CD4-positive, alpha-beta T cell treated with Interleukin-4 for 1 hour (primary cell): ENCODE measurements at places on chromosomes 7 and 10.
A peak's percentile ranks its signal among the peaks of the same experiment; 100 is the strongest.

- DNase-seq, result no peak
Observed at GRCh38 chr10:68560943-68561864, 1.1 kb downstream of the TET1 start.

- no peak for DNase-seq
Observed at GRCh38 chr7:17150018-17150417, 148.4 kb upstream of the AHR start.

GRCh38 chr7:47799524-47799923 lies 148.7 kb downstream of the PKD1L1 start:
- no peak for DNase-seq

- no peak for DNase-seq
Observed at GRCh38 chr7:155984028-155984580, 171.8 kb upstream of the SHH start.

- no peak for DNase-seq
Observed at GRCh38 chr10:98331885-98332284, 63.9 kb upstream of the LOXL4 start.

GRCh38 chr7:38506756-38507155 lies 124.4 kb downstream of the AMPH start:
- no peak for DNase-seq

- DNase-seq, result no peak
Observed at GRCh38 chr7:142767861-142768260, 2.9 kb upstream of the PRSS2 start.

GRCh38 chr10:32041290-32042028 lies 14.8 kb downstream of the KIF5B start:
- no peak for DNase-seq

DNA sequence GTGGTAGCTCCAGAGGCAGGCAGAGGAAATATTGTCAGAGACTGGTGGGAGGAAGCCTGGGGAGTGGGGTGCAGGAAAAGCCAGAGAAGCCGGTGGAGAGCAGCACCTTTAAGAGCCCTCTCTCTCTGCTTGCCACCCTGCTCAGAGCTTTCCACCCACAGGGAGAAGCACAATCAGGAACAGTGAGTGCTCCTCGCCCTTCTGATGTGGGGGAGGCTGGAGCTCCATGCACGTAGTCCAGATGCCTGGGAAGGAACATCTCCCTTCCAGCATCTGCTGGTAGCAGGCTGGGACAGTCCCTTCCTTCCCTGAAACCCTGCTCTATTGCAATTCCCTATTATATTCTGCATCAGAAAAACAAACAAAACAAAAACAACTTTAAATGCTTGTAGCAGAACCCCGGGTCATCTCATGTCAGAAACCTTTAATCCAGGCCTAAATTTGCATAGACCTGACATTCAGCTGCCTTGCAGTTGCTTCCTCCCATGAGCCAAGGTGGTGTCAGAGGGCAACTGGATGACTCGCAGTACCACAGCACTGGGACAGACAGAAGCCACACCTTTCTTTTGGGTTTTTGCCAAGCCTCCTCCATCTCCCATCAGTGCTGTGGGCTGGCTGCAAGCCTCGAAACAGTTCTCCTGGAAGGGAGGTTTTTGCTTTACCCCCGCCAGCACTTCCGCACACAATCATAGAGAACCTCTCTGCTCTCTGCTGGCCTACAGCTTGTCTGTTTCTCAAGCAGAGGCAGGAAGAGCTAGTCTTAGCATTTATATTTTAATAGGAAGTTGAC lies 13.1 kb downstream of the AVPI1 start:
- no peak for DNase-seq

DNA sequence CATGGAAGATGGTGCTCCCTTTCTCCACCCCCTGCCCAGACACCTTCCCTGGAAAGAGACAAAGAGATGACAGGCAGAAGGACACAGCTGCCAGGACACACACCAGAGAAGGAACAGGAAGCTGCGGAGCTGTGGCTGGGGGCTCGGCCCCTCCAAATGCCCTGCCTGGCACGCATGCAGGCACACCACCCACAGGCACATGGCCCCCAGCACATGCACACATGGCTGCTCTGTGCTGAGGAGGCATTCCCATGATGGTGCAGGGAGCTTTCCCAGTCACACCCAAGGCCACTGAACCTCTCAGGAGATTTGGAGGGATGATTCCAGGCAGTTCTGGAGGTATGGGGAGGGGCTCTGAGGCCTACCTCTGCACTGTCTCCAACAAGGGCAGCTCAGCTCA lies 143.3 kb downstream of the GRID1 start:
- DNase-seq, result no peak

DNA sequence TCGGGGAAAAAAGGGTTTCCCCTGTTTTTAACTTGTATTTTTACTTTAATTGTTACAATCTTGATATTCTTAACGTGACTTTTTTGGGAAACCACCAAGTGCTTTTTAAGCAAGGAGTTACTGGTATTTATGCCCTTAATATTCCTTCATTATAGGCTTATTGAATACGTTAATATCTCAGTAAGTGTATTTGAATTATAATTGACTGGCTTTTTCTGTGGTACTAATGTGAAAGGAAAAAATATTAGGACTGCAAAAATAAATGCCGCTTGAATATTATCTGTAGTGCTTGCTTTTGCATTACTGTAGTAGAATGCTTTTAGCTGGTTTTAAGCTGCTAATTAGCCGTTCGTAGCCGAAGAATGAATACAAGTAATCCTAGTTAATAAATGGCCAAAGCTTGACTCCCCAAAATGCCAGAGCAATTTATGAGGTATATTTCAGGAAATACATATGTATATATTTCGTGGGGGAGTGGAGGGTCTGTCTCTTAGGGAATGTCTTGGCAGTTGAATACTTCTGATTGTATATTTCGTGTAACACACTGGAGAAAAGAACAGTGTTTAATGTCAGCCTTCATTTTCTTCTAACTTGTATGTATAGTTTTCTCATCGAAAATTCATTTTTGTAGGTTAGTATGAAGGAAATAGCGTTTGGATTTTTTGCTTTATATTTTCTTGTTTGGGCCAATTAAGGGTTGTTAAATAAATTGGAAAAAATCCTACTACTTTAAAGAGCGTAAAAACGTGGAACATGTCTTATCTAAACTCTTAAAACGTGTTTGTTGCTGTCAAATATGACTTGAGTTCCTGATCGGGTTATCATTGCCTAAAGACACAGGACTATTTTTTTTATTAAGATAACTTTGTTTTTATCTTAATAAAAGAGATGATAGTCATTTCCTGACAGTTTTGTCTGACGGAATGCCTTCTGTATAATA lies 1.5 kb downstream of the PDCD4 start:
- no peak for DNase-seq

GRCh38 chr10:5041471-5042023 lies 37.9 kb upstream of the AKR1C2 start:
- no peak for DNase-seq

DNA sequence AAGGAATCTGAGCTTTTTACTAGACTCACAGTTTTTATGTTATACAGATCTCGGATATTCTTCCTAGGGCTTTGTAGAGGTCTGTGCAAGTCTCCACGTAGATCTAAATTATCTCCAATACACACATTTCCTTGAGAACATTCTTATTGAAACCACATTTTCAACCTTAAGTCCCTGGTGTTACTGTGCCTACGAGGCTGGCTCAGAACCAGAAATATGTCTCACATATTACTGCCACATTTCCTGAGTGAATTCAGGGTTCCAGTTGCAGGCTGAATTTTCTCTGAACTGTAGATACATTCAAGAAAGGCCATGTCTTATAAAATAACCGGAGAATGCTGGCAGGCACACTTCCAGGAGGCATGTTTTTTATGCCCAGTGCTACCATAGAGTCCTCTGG lies 46.5 kb downstream of the INHBA start:
- no peak for DNase-seq

GRCh38 chr10:79152423-79152817 lies 83.7 kb downstream of the ZMIZ1 start:
- no peak for DNase-seq

GRCh38 chr7:144588559-144589051 lies 185.1 kb upstream of the NOBOX start:
- DNase-seq, result no peak

- no peak for DNase-seq
Observed at GRCh38 chr7:135117096-135117495, 30.8 kb upstream of the TMEM140 start.

DNA sequence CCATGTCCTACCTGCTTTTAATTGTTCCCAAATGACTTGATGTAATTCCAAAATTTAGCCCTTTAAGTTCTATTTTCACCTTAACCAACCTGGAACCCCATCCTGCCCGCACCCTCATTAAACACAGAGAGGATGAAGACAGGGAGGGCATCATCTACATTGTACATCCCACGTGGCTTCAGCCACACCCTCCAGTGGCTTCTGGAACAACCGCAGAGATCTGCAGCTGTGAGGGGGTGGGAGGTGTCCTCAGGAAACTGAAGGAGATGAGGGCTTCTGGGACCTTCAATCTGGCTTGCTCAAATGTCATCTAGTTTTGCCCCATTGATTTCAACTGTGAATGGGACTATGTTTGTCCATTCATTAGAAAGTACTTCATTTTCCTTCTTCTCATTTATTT lies 39.0 kb downstream of the AKR1B1 start:
- DNase-seq, result no peak

- DNase-seq, result no peak
Observed at GRCh38 chr10:99612167-99612831, 7.9 kb downstream of the SLC25A28 start.

- DNase-seq, result no peak
Observed at GRCh38 chr7:2480070-2480408, 3.8 kb upstream of the GRIFIN start.

GRCh38 chr7:131370523-131370968 lies 42.9 kb downstream of the MKLN1 start:
- peak; percentile 59 for DNase-seq

GRCh38 chr7:79622781-79623180 lies 169.3 kb upstream of the MAGI2 start:
- no peak for DNase-seq

DNA sequence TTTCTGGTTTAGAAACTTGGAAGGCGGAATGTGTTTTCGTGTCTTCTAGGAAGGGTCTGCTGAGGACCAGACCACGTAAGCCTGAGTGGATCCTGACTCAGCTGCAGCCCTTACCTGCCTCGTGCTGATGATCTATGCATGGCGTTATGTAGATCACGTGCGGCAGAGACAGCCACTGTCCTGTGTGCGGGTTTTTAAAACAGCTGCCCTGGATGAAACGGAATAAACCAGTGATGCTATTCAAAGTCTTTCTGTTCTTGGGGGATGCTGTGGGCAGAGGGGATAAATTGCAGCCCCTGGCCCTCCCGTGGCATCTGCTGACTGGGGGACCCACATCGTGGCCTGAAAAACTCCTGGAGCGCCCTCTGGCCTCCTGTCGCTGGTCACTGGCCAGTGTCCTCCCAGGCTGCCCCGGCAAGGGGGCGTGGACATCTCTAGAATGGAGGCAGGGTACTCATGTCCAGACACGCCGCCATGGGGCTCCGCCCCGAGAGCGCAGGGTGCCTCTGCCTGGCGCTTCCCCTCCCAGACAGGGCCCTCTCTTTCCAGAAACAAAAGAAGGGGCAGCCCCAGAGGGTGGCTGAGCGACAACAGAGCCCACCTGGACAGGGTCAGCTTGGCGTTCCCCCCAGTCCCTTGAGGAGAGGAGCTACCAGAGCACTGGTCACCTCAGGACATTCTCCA lies 13.2 kb downstream of the ALKBH4 start:
- DNase-seq, result no peak

GRCh38 chr7:47385536-47386125 lies 196.3 kb downstream of the TNS3 start:
- no peak for DNase-seq

DNA sequence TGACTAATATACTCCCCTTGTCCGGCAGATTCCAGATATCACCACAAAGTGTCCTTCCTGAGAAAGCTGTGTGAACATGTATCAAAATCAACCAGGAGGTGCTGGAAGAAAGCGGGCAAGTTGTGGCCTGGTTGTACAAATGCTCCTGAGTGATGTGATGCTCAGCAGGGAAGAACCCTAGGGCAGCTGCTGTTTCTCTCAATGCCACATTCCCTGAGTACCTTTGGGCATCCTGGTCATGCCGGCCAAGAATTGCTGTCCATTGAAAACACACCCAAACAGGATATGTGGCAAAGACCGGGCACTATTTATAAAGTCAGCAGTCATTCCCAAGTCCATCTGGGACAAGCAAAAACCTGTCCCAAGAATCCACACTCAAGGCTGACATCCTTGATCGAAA lies 7.8 kb upstream of the ADCY1 start:
- no peak for DNase-seq

GRCh38 chr7:71325151-71325550 lies 193.2 kb downstream of the GALNT17 start:
- no peak for DNase-seq
